Activated CD4-positive, CD25-positive, alpha-beta regulatory T cell treated with anti-CD3 and anti-CD28 coated beads, Interleukin-2, amount 50 U/mL, for 16 hours (primary cell): ENCODE measurements at places on chromosomes 2 and 18.

GRCh38 chr2:8089596-8089995, 592.3 kb upstream of the ID2 start:
- no peak for DNase-seq

DNA sequence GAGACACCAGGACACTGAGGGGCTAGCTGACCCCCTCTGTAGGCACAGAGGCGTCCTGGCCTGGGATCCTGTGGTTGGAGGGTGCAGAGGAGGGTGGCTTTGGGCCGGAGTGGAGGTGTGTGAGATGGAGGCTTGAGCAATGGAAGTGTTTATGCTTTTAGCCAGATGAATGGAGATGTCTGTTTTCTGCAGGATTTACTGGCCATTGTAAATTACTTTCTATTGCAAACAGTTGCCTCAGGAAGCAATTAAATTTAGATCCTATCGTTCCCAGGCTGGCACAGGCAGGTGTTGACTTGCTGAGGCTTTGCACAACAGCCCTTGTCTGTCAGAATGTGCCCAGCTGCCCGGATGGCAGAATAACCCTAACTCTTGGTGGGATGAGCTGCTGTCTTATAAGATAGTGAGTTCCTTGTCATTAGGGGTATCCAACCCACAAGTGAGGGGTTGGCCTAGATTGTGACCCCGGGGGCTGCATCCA, 1.8 kb upstream of the ARID5A start:
- no peak for DNase-seq

DNA sequence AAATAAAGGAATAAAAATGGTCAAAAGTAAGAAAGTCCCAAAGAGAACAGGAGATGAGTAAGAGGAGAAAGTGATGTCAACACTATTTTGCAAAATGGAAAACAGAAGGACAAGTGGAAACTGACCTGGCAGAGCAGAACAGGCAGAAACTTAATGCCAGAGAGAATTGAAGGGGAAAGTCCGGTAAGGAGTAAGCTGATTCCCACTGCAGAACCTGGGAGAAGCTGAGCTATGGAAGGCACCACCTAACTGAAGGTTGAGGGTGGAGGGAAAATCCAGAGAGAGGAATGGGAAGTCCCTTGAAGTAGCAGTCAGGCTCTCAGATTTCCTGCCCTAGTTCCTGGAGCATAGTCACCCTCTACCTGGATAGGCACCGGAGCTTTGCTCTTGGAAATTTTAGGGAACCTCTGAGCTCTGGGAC, 59.8 kb downstream of the MOGAT1 start:
- no peak for DNase-seq

GRCh38 chr2:48531141-48531648, 1.2 kb downstream of the STON1 start:
- DNase-seq: no peak

GRCh38 chr2:51103205-51103604, 71.3 kb upstream of the NRXN1 start:
- no peak for DNase-seq

DNA sequence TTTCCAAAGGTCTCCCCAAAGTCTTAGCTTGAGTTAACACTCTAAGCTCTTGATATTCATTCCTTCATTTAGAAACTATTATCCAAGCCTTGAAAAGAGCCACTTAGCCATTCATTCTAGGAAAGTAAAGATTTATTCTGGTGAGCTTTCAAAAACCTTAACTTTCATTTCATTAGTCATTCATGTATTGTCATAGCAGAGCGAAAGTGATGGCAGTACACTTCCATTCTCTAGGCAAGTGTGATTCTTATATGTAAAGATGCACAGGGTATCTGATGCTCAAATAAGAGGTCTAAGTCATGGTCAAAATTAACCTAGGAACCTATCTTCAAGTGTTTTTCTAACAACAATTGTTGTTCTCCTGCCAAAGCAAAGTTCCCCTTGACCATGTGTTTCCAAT, 553.0 kb upstream of the FANCL start:
- no peak for DNase-seq

GRCh38 chr18:24790347-24790746, 329.9 kb downstream of the HRH4 start:
- DNase-seq: no peak

- DNase-seq: no peak
These were observed 244.8 kb upstream of the SIX2 start for GRCh38 chr2:45254025-45254424.

GRCh38 chr2:178044836-178045235, 27.7 kb downstream of the PDE11A start:
- no peak for DNase-seq

- DNase-seq: no peak
These were observed 2.9 kb upstream of the MRPL44 start for GRCh38 chr2:223954401-223954800.

GRCh38 chr2:85957256-85957655, 68.5 kb upstream of the ST3GAL5 start:
- no peak for DNase-seq

- DNase-seq: no peak
These were observed 43.0 kb upstream of the CYBRD1 start for GRCh38 chr2:171479154-171479814.

DNA sequence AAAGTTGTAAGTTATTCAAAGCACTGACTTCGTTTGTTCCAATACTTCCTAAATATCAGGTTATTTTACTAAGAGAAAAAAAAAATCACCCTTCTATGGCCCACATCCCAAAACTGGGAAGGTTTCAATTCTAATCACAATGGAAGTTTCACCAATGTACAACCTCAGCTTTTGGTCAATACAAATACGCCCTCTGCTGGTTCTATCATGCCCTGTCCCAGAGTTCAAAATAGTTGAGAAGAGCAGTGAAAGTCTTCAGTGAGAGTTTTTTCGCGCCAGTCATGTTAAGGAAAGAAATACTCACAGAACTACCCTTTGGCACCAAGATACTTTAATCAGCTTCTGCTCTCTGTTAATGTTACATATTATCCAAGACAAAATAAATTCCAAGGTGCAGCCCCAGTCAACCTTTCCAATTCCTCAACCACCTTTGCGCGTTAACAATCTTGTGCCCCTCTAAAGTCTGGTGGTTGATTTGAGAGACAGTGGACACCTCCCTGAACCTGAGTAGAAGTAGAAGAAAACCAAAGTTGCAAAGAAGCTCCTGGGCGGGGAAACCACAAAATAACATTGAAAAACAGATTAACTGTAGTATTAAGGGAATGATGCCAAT, 59.9 kb downstream of the SUMO1 start:
- peak; percentile 38 for DNase-seq

- DNase-seq: no peak
These were observed 549.0 kb downstream of the ZNF804A start for GRCh38 chr2:185147361-185147760.

- DNase-seq: no peak
These were observed at the start of gene LAMA3 for GRCh38 chr18:23689031-23689615. Gene LAMA3, plus strand, starts transcription at chr18:23689453. Its CDS starts 231 bp downstream, at chr18:23689684.

- no peak for DNase-seq
These were observed 48.9 kb downstream of the AGAP1 start for GRCh38 chr2:235542733-235543127.
